ENCODE measurements at places on chromosomes 11 and 22.

DNA sequence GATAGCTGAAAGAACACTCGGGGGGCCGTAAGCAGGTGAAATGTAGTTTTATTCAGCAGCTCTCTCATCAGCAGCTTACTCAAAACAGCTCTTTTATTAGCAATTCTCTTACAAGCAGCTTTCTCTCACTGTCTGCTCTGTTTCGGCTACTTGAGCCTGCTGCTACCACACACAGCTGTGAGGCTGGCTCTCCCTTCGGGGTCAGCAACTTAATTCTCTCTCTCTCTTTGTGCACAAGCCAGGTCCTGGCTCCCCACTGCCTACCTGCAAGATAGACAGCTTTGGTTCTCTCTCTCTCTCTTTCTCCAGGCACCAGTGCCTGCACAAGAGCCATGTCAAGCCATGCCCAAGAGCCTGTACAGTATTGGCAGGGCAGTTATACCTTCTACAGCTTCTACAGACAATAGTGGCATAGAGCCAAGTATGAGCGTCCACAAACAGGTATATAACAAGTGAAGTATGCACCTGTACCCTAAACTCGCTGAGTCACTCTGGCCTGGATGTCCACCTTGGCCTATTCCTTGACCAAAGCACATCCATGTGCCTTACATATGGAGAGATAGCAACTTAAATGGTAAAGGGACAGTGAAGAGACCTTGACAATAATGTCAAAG lies 110.8 kb downstream of the MTNR1B start:
- DNase-seq = no peak

DNA sequence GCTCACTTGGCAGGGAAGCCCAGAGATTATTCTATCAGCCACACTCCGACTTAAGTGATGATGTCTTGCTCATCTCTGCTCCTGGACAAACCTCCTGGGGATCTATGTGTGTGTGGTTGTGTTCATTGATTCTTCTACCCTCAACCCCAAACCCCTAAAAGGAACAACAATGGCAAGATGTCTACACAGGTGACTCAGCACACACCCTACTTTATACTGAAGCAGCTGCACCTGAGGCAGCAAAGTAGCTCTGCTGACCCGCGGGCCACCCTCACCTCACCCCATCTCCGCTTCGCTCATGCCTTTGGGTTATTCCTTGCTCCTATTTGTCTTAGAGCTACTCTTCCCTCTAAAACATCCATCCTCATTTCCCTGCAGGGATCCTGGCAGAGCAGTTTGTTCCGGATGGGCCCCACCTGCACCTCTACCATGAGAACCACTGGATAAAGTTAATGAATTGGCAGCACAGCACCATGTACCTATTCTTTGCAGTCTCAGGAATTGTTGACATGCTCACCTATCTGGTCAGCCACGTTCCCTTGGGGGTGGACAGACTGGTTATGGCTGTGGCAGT lies 38.7 kb downstream of the TMEM45B start:
- DNase-seq = no peak

DNA sequence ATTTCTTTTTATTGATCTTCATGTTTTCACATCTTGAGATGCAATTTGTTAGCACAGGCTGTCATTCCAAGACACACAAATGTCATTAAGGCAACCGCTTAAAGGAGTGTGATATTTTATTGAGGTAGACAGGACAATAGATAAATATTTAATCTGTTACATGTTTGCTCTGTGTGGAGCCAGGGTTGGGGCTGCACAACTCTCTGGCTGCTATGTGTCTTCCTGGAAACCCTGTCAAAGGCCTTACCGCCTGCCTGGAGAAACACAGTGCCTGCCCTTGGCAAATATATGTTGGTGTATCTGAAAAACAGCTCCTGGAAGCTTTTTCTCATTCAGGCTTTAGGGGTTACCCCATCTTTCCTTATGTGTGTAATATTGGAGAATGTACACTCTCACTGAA lies 139.7 kb upstream of the TEAD1 start:
- DNase-seq = no peak

GRCh38 chr22:50169181-50169759 lies 1.3 kb upstream of the PANX2 start:
- DNase-seq = no peak

DNA sequence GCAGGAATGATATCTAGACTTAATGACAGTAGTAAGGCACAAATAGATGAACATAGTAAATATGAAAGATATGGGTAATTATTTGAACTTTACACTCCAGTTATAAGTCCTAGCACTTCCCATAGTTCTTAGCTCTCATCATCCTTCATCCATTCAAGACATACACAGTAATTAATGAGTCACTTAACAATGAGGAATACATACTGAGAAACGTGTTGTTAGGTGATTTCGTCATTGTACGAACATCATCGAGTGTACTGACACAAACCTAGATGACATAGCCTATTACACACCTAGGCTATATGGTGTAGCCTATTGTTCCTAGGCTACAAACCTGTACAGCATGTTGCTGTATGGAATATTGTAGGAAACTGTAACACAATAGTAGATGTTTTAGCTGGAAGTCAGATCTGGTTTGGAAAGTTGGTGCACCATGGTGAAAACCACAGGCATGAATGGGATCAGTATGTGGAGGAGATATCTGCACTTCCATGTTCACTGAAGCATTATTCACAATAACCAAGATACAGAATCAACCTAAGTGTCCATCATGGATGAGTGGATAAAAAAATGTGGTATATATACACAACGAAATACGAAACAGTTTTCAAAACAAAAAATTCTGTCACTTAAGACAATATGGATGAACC lies 229.9 kb upstream of the PITPNB start:
- no peak for DNase-seq

GRCh38 chr11:22432291-22433093 lies 94.3 kb downstream of the SLC17A6 start:
- no peak for DNase-seq

GRCh38 chr22:24994070-24994763 lies 41.7 kb downstream of the KIAA1671 start:
- no peak for DNase-seq

DNA sequence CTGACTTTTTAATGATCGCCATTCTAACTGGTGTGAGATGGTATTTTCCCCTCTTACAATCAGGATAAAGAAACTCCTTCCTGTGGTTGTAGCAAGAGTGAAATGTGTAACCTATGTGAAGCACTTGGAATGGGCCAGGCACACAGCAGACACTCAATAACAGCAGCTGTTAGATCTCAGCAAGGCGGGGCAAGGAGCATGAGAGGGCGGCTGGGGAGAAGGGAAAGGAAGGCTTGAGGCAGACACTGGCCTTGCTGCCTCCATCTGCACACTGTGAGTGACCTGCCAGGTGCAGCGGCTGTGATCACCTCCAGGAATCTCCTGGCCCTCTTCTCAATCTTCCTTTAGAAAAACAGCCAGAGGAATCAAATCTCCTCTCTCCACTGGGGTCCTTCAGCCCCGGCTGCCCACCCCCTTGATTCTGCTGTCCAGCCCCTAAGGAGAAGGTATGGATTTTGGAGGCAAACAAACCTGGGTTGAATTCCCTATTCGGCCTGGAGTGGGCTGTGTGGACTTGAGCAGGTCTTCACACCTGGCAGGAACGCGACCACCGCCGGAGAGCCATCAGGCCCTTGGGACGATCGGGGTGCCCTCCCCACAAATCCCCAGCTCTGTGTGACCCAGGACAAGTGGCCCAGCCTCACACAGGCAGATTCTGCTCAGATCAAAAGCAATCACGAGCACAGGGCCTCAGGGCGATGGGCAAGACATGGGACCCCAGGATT lies 49.0 kb downstream of the RPUSD4 start:
- DNase-seq = no peak

- no peak for DNase-seq
Observed at GRCh38 chr22:39434243-39434653, 22.6 kb upstream of the MGAT3 start.

GRCh38 chr11:47004595-47005033 lies 68.1 kb downstream of the CSTPP1 start:
- no peak for DNase-seq

DNA sequence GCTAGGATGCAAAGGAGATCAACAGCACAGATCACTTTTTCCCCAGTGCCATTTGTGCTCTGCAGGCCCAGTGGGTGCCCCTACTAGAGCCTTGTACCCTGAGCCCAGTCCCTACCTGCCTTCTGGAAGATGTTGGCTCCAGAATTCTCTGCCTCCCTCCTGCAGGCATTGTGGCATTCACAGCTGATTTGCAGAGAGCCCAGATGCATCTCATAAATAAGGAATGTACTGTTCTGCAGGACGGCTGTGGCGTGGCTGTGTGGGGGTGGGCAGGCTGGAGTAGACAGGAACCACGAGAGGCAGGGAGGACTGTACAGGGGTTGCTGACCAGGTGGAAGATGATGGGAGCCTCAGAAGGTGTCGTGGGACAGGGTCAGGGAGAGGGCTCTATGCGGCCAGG lies 11.2 kb upstream of the MIAT start:
- DNase-seq = no peak

- no peak for DNase-seq
Observed at GRCh38 chr22:45877651-45878050, 99.3 kb downstream of the WNT7B start.

DNA sequence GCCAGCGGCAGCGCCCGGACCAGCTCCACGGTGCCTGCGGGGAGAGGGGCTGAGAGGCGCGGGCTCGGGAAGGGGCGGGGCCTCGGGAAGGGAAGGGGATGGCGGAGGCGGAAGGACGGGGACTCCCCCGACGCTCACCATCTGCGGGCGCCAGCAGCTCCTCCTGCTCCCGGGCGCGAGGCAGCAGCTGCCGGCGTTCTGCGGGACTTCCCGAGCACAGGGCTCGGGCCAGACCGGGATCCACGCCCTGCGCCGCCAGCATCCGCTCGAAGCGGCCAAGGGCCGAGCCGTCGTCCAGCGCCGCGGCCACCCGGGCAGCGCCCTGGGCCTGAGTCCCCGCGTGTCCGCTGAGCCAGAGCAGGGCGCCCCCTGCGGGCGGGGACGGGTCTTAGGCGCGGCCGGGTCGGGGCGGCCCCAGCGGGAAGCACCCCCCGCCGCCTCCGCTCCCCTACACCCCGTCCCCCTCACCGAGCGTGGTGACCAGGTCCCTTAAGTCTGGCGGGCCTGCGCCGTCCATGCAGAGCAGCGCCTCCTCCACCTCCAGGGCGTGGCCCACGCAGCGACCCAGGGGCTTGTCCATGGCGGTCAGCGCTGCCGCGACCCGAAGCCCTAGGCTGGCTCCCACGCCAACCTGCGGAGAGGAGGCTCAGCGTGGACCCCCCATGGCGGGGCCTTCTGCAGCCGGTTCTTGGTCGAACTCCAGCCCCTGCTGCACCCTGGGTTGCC lies 873 bp upstream of the SCO2 start:
- peak; percentile 88 for DNase-seq

- no peak for DNase-seq
Observed at GRCh38 chr11:118797510-118797909, 6.5 kb upstream of the DDX6 start.

DNA sequence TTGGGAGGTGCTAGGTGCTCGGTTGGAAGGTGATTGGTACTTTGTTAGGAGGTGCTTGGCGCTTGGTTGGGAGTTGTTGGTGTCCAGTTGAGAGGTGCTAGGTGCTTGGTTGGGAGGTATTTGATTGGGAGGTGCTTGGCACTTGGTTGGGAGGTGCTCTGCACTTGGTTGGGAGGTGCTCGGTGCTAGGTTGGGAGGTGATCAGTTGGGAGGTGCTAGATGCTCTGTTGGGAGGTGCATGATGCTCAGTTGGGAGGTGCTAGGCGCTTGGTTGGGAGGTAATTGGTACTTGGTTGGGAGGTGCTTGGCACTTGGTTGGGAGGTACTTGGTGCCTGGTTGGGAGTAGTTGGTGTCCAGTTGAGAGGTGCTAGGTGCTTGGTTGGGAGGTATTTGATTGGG lies 40.2 kb downstream of the LRP5 start:
- no peak for DNase-seq

DNA sequence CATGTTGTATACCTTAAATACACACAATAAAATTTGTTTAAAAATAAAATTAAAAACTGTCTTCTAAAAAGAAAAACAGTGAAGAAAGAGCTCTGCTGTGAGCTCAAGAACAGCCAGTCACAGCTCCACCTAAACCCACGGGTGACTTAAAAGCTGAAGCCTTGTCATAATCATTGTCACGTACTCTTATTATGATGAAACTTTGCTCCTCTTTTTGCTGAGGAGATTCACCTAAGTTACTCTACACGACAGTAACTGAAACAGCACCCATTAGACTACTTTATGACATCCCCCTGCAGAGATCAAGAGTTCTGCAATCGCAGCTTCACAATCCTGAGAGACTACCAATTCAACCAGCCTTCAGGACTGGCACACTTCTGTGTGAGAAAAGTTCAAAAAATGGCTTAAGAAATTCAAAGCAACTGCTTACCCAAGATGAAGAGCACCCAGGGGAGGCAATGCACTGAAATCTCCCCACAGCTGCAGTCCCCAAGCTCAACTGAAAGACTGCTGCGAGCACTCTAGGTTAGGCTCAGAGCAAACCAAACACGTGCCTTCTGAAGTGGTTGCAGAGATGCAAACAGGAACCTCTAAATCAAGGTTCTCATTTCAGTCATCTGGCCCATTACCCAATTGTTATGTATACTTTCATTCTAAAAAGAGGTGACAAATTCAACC lies at the start of gene JAML:
TSS of gene JAML (minus strand) at position 501 of the 678 bp plus-strand sequence. CDS start 10,145 bp downstream, outside the sequence.
- peak; percentile 76 for DNase-seq

- no peak for DNase-seq
Observed at GRCh38 chr11:45530776-45531175, 134.6 kb downstream of the CHST1 start.

DNA sequence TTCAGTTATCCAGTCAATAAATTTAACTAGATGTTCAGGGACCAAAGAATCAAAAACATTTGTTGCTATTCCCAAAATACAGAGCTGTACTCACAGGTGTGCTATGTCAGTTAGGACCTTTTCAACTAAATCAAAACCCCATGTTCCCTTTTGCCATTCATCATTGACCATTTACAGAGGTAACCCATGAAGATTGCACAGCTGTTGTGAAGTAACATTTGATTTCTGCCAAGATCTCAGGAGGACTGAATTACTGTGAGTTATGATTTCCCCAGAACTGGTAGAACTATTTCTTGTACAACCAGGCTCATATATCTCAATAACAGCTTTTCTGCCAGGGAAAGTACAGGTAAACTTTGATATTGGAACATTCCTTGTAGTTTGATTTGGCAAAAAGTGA lies 131.1 kb upstream of the FIBIN start:
- no peak for DNase-seq

DNA sequence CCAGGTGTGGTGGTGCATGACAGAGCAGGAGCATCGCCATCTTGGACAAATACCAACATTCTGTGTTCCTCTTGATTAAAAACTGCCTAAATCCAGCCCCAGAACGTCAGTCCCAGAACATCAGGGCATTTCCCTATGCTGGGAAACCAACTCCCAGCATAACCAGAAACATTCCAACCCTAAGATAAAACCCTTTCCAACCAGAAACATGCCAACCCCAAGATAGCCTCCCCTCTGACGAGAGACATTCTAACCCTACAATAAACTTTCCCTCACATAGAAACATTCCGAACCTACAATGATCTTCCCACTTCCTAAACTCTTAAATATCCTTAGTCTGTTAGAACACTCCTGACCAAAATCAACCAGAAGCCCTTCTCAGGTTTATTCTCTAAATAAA lies 11.6 kb downstream of the PLAAT4 start:
- DNase-seq = no peak
